Effector memory CD4-positive, alpha-beta T cell (primary cell): ENCODE measurements at places on chromosomes 6 and 20.

GRCh38 chr20:40706977-40707582 is 18.0 kb upstream of the MAFB start:
- no peaks in the 10 kb centered on the region for H3K27me3 ChIP-seq
- no peak overlapping the region for H3K27ac ChIP-seq
- no peaks in the 10 kb centered on the region for H3K36me3 ChIP-seq
- no peak overlapping the region for H3K4me3 ChIP-seq

- no peak overlapping the region for H3K27ac ChIP-seq
- H3K36me3 ChIP-seq = no peaks in the 10 kb centered on the region
- no peak for DNase-seq
- no peaks in the 10 kb centered on the region for H3K4me1 ChIP-seq
- no peaks in the 10 kb centered on the region for H3K27me3 ChIP-seq
Measured at GRCh38 chr20:6664574-6664973, 102.9 kb upstream of the BMP2 start.

DNA sequence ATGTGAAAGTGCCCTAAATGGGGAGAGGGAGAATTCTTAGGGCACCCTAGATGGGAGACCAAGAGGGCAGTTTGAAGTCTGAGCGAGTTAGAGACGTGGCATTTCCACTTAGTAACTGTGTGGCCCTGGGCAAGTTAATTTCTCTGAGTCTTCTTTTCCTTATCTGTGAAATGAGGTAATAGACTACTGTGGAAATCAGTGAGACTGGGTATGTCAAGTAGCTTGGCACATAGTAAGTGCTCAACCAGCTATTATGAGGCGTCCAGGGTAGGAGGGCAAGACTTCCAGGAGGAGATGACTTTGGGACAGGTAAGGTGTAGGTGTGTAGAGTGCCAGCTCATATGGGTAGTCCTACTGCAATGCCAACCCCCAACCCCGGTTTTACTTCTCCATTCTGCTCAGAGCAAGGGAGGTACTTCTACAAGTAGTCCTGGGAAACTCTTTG is 770 bp downstream of the KIF3B start:
- peak overlapping the region; percentile 85 for H3K4me3 ChIP-seq
- DNase-seq = no peak
- no peaks in the 10 kb centered on the region for H3K36me3 ChIP-seq
- no peaks in the 10 kb centered on the region for H3K4me1 ChIP-seq
- no peaks in the 10 kb centered on the region for H3K27me3 ChIP-seq
- peak overlapping the region; percentile 86 for H3K27ac ChIP-seq

DNA sequence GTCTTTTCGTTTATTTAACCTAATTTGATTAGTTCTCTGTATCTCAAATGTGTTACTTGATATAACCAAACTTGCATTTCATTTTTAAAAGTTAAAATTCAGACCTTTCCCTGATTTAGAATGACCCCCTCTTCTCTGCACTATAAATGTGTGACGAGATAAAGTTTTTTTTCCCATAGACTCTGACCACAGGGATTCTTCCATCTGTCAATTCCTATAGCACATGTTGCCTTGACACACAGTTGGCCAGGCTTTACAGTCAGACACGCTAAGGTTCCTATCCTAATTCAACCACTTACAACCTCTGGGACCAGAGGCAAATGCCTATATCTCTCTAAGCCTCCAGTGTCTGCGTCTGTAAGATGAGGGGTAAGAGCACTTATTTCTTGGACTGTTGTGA is 40.6 kb downstream of the KCNS1 start:
- no peak overlapping the region for H3K27ac ChIP-seq
- H3K27me3 ChIP-seq = no peaks in the 10 kb centered on the region
- H3K36me3 ChIP-seq = peaks cover 28% of the 10 kb centered on the region
- no peak overlapping the region for H3K4me3 ChIP-seq

GRCh38 chr6:42507901-42508300 is 55.9 kb upstream of the UBR2 start:
- H3K27ac ChIP-seq = no peak overlapping the region
- no peaks in the 10 kb centered on the region for H3K4me1 ChIP-seq
- no peak overlapping the region for H3K4me3 ChIP-seq

DNA sequence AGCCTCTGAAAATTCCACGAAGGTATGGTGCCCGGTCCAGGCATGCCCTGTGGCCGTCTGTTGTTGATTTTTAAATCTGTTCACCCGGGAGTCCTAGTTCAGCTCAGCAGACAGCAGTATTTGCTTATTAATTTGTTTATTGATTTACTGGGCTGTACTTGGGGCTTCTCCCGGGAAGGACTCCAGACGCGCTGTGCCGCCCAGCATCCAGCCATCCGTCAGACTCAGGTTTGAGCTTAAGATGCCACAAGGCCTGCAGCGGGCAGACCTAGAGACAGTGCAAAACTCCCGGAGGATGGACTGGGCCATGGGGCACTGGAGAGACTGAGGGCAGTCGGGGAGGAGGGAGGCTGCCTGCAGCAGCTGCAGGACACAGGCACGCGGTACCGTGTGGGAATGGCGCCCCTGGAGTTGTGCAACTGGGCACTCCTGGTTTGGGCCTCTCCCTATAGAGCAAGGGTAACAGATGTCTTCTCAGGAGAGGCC is 17.3 kb upstream of the CCDC167 start:
- peak overlapping the region; percentile 48 for H3K4me3 ChIP-seq
- no peak for DNase-seq
- H3K36me3 ChIP-seq = no peaks in the 10 kb centered on the region

DNA sequence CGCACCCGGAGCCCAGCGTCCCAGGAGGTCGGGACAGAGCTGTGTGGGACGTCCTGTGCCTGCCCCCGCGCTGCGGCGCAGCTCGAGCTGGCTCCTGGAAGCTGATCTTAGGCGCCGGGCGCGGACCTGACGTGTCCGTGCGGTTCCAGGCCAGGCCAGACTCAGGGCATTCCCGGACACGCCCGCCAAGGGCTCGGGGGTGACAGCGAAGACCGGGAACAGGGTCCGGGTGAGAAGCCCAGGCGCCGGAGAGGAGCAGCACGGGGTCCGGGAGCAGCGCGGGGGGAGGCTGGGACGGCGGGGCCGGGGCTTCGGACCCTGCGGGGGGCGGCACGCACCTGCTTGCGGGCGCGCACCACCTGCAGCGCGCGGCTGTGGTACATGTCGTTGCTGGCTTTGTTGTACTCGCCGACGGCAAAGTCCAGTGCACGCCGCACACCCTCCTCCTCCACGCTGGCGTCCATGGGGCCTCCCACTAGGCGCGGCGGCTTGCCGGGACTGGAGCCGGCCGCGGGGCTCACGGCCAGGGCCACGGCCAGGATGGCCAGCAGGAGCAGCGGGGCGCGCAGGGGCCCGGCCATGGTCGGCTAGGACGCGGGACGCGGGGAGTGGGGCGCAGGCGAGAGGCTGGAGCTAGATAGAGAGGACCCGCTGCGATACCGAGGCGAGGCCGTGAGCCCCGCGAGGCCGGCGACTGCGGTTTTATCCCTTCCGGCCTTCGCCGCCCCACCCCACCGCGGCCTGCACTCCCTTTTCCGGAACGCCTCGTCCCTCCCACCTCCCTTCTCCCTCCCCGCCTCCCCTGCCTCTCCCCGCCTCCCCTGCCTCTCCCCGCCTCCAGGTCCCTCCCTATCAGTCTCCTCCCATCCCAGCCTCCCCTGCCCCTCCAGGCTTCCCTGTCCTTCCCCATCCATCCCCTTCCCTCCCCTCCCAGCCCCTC is at the start of gene CST3:
TSS of gene CST3 (minus strand) at position 674 of the 940 bp plus-strand sequence. CDS start at position 581, 93 bp downstream.
- no peak for DNase-seq
- H3K27me3 ChIP-seq = no peaks in the 10 kb centered on the region
- H3K27ac ChIP-seq = no peak within 1 kb of the TSS
- H3K4me3 ChIP-seq = no peak within 1 kb of the TSS
- H3K36me3 ChIP-seq = no peaks in the 10 kb centered on the region
- no peaks in the 10 kb centered on the region for H3K4me1 ChIP-seq

DNA sequence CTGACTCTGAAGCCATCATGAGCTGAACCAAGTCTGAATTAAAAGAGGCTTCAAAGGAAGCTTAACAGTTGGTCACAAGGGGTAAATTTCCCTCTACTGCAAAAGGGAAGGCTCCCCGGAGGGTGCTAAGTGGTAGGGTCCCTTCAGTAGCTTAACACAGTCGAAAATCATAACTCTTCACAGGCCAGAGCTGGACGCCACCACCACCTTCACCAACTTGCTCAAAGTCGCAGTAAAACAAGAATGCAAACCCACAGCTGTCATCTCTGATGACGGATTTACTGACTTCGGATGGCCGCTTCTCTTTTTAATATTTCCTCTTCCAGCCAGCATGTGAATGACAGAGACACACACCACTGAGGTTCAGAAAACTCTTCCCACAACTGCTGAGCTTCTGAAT is 144.7 kb upstream of the FBXL4 start:
- DNase-seq = no peak
- H3K4me3 ChIP-seq = no peak overlapping the region
- H3K36me3 ChIP-seq = no peaks in the 10 kb centered on the region

DNA sequence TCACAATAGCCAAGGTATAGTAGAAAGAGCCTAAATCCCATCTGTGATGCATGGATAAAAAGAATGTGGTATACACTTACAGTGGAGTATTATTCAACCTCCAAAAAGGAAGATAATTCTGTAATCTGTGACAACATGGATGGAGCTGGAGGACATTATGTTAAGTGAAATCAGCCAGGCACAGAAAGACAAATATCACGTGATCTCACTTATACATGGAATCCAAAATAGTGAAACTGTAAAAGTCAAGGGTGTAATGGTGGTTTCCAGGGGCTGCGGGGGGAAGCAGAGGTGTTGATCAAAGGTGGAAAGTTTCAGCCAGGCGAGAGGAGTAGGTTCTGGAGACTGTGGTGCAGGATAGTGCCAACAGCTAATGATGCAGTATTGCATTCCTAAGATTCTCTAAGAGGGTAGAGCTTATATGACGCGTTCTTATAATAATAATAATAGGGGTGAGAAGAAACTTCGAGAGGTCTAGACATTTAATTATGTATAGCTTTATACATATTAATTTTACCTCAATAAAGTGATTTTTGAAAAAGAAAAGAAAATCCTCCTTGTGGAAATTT is 246.1 kb downstream of the FOXA2 start:
- no peak overlapping the region for H3K27ac ChIP-seq
- H3K4me1 ChIP-seq = no peaks in the 10 kb centered on the region
- H3K27me3 ChIP-seq = no peaks in the 10 kb centered on the region
- DNase-seq = no peak
- H3K36me3 ChIP-seq = no peaks in the 10 kb centered on the region

- H3K4me3 ChIP-seq = no peak overlapping the region
- no peaks in the 10 kb centered on the region for H3K36me3 ChIP-seq
- H3K27me3 ChIP-seq = no peaks in the 10 kb centered on the region
- no peak overlapping the region for H3K27ac ChIP-seq
- no peaks in the 10 kb centered on the region for H3K4me1 ChIP-seq
Measured at GRCh38 chr6:71044753-71045152, 87.9 kb upstream of the B3GAT2 start.

GRCh38 chr20:21183722-21184121 is 57.8 kb downstream of the KIZ start:
- H3K4me3 ChIP-seq = no peak overlapping the region
- no peak for DNase-seq
- H3K27me3 ChIP-seq = no peaks in the 10 kb centered on the region
- H3K36me3 ChIP-seq = no peaks in the 10 kb centered on the region

- H3K36me3 ChIP-seq = peaks cover 9% of the 10 kb centered on the region
- no peak overlapping the region for H3K27ac ChIP-seq
- H3K27me3 ChIP-seq = no peaks in the 10 kb centered on the region
- H3K4me1 ChIP-seq = no peaks in the 10 kb centered on the region
- DNase-seq = no peak
- no peak overlapping the region for H3K4me3 ChIP-seq
Measured at GRCh38 chr6:157158897-157159296, 164.4 kb downstream of the TMEM242 start.

GRCh38 chr6:119676230-119676629 is 326.7 kb upstream of the MAN1A1 start:
- no peaks in the 10 kb centered on the region for H3K36me3 ChIP-seq
- H3K27ac ChIP-seq = no peak overlapping the region
- H3K4me1 ChIP-seq = no peaks in the 10 kb centered on the region
- H3K4me3 ChIP-seq = no peak overlapping the region
- no peak for DNase-seq
- no peaks in the 10 kb centered on the region for H3K27me3 ChIP-seq

DNA sequence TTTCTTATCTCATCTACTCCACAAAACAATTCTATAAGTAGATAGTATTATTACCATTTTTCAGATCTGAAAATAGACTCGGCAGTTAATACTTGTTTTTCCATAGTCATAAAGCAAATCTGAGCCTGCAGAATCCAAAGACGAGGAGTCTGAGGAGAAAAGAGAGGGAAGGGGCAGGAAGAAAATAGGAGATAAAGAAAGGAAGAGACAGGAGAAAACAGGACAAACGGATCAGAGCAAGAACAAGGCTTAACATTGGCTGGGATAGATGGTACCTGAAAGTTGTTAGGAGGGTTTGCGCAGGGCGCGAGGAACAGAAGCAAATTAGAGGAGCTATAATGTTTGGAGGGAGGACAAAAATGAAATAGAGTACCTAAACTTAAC is 639 bp upstream of the PPIL1 start:
- DNase-seq = no peak
- peak overlapping the region; percentile 94 for H3K27ac ChIP-seq
- peaks cover 6% of the 10 kb centered on the region for H3K36me3 ChIP-seq

GRCh38 chr6:87473419-87473903 is 687 bp downstream of the SLC35A1 start:
- peak overlapping the region; percentile 93 for H3K27ac ChIP-seq
- no peak for DNase-seq
- H3K27me3 ChIP-seq = no peaks in the 10 kb centered on the region
- H3K4me3 ChIP-seq = peak overlapping the region; percentile 96
- no peaks in the 10 kb centered on the region for H3K36me3 ChIP-seq
- peaks cover 6% of the 10 kb centered on the region for H3K4me1 ChIP-seq

- H3K36me3 ChIP-seq = no peaks in the 10 kb centered on the region
- H3K4me1 ChIP-seq = no peaks in the 10 kb centered on the region
- H3K27ac ChIP-seq = no peak overlapping the region
- no peak for DNase-seq
- H3K4me3 ChIP-seq = no peak overlapping the region
- H3K27me3 ChIP-seq = no peaks in the 10 kb centered on the region
Measured at GRCh38 chr6:108764580-108764950, 83.7 kb upstream of the ARMC2 start.

DNA sequence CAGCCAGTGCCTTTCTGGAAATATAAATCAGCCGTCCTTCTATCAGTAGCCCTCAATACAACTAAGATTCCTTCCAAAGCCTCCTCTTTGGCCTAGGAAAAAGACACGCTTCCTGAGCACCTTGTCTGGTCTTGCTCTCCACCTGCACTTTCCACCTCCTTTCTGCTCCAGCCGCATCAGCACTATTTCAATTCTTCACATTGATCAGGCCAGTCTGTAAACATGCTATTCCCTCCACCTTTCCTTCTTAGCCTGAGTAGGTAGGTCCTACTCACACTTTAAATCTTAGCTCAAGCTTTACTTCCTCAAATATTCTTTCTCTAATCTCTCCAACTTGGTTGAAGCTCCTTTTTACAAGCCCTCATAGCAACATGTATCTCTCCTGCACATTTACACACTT is 11.4 kb downstream of the RANBP9 start:
- peaks cover 3% of the 10 kb centered on the region for H3K36me3 ChIP-seq
- H3K4me3 ChIP-seq = no peak overlapping the region
- no peaks in the 10 kb centered on the region for H3K27me3 ChIP-seq
- DNase-seq = no peak

DNA sequence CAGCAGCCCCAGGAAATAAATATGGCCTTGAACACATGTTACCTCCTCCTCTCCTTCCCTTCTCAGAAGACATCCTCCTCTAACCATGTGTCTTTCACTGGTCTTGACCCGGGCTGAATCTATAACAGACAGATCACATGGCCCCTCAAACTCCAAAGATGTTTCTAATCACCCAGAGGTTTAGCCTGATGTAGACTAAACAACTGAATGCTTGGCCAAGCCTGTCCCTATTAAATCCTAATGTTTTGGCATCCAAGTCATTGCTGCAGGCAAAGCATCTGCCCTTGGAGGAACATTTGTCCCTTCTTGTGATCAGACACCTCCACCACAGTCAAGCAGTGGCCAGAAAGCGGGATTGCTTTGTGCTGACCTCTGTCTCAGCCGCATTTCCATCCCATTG is 65.5 kb downstream of the ANKRD60 start:
- H3K27me3 ChIP-seq = no peaks in the 10 kb centered on the region
- H3K4me3 ChIP-seq = no peak overlapping the region
- H3K4me1 ChIP-seq = no peaks in the 10 kb centered on the region
- no peaks in the 10 kb centered on the region for H3K36me3 ChIP-seq
